ENCODE measurements at places on chromosomes 7 and 10.

DNA sequence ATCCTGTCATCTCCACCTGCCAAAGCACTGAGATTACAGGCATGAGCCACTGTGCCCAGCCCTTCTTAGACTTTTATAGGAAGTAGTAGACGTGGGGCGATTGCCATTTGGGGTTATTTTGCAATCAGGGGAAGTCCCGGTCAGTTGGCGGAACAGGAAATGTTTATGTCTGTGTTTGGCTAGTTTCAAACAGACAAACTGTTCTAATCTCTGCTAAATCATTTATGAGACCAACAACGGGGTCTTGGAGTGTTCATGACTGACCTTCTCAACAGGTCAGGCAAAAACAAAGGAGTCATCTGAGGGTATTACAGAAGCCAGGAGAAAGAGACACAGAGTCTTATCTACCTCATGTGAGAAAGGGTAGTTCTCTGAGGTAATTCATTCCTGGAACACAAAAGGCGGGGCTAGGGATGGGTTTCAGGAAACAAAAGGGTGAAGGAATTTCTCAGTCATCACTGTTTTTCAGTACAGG lies 6.6 kb upstream of the TPK1 start:
- DNase-seq, result no peak

DNA sequence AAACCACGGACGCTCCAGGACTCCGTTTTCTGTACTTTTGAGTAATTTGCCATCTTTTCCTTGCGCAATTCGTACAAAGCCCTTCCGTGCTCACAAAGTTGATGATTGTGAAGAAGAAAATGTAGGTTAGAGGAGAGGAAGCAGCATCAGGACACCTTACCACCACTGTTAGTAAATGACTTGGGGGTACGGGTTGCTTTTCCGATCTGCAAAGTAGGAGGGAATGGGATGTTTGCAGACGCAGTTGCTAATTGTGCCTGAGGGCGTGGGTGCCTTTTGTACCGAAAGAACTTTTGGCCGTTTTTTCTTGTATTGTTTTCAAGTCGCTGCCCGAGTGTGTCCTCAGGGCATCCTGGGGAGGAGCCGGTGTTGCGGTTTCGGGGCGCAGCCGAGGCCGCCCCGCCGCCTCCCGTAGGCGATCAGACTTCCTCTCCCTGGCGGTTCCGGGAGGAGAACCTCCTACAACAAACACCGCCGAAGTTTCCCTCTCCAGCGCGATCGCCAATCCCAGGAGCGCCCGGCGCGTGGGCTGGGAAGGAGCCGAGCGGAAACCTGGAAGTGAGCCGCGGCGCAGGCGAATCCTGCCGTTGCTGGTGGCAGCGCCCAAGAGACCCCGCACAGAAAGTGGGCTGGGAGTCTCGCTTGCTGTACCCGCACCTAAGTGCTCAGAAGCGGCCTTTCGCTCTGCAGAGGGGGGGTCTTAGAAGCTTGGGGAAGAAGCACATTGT lies 1.0 kb downstream of the PRR15 start:
- no peak for DNase-seq

GRCh38 chr7:519484-520390 lies at the start of gene PDGFA:
Gene PDGFA, minus strand, starts transcription at chr7:519846. Its CDS starts 845 bp downstream, at chr7:519001.
- DNase-seq, result no peak

DNA sequence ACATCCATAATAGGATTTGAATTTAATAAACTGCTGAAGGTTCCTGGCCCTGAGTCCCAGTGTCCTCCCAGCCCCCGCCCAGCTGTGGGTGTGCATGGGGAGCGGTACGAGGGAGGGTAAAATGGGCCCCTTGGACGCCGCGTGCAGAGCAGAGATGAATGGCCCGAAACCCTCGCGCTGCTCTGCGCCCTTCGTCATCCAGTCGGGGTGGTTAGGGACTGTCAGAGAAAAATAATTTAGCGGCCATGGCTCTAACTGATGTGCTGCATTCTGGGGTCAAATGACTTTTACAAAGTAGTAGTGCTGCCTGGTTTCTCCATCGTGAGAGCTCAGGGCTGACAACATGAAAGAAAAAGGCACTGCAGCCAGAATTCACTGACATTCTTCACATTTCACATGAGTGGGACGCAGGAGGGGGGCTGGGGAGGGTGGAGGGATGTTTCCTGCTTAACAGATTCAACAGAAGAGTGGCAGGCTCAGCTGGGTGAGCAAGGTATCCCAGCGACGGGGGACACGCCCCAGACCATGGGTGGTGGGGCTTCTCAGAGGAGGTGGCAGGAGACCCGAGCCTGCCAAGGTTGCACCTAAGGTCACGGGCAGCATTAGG lies 304.5 kb downstream of the WDR37 start:
- no peak for DNase-seq

GRCh38 chr7:105707967-105708762 lies 126.9 kb upstream of the EFCAB10 start:
- no peak for DNase-seq

GRCh38 chr10:3691482-3691881 lies 93.5 kb downstream of the KLF6 start:
- DNase-seq, result no peak

DNA sequence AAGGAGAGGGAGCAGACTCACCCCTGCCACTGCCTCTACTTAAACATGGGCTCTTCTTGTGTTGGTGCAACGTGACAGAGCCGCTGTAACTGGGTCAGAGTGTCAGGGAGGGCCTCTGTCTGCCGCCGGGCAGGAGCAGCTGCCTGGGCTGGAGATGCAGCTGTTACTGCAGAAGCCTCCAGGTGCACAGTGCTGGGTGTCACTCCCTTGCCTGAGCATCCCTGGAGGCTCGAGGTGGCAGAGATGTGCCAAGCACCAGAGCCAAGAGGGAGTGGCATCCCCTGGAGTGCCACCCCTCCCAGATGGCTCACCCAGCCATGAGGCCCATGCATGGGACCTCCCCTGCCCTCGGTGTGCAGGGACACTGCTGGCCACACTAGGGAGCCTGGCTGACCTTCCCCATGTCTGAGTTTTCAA lies 145.7 kb downstream of the PRPF18 start:
- DNase-seq, result no peak

DNA sequence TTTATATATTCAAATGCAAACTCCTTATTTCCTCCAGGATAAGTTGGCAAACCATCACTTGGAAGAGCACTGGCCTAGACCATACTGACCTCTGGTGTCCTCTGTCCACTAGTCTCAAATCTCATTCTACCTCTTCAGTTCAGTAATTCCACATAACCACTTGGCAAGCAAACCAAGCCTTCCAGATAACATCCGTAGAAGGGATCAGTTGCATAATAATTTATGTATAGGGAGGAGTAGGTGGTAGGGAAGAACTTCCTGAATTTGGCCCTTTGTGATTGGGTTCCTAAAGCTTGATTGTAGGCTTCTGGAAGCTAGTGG lies 55.0 kb downstream of the WAC start:
- DNase-seq, result no peak

- no peak for DNase-seq
Observed at GRCh38 chr10:94353336-94353735, 9.4 kb downstream of the NOC3L start.

DNA sequence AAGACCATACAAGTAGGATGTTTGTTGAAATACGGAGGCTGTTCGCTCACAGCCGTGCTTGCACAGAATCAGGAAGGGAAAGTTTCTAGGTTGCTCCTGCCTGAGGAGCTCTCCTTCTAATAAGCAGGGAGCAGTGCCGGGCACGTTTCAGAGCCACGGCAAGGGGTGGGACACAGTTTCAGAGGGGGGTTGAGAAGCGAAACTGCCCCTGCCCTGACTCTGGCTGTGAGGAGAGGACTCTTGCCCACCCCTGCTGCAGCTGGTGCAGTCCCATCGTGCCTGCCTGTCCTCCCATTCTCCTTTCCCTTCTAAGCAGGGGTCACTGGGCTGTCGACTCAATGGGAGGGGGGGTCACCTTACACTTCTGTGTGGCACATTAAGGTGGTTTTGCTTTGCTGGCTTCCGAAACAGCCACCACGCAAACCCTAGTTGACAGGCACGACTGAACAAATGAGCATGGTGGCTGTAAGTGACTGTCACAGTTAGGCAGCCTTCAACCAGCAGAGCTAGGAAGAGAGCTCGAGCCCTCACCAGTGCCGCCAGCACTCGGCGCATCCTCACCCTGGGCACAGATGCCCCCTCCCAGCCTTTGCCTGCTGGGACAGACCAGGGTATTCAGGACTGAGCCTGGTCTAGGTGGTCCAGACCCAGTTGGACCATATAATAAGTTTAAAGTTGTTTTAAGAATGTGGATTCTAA lies 37.5 kb downstream of the ZNF467 start:
- no peak for DNase-seq

DNA sequence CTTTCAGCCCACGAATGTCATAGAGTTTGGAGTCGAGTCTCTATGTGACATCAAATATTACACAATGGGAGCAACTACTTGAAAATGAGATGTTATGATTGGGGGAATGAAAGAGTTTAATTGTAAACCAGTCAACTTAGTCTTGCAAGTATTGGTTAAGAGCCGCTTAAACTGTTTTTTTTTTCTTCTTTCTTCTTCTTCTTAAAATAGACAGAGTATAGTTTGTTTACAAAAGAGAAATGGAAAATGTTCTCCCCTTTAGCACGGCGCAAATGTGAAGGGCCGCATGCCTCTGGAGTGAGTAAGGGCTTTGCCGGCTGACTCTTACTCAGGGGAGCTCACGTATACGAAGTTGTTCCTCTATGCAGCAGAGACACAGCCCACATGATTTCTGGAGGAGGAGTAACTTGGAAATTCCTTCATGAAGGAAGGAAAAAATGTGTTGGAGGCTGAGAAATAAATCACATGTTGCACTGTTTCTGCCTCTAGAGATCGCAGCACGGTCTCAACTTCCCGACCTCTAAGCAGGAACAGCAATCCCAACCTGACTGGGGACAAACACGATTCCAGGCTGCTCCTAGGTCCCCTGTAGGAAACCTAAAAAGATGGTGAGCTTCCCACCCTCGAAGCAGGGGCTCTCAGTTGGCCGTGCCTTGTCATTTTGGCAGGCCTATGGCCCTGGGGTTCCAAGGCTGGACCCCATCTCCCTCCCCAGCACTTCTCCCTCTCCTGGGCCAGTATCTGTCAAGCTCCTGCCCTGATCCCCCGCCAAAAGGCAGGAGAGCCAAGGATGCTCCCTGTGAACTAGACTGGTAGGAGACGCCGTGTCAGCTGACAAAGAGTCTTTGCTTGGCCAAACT lies 44.8 kb downstream of the MYOF start:
- DNase-seq, result no peak

Measured in activated CD4-positive, CD25-positive, alpha-beta regulatory T cell (primary cell).